Large intestine (tissue), 12 donors: ENCODE measurements at places on chromosomes 6 and 20.

GRCh38 chr6:71852948-71853347 lies 33.4 kb upstream of the RIMS1 start:
- no peak for DNase-seq

- no peak for DNase-seq
These were observed 57.7 kb upstream of the HIVEP2 start for GRCh38 chr6:143002686-143003085.

- DNase-seq, result no peak
These were observed 45.5 kb upstream of the AFDN start for GRCh38 chr6:167781066-167781767.

GRCh38 chr6:106005013-106005412 lies 81.1 kb upstream of the PRDM1 start:
- DNase-seq, result peak; percentile 52

GRCh38 chr6:124223611-124224345 lies 420.1 kb downstream of the NKAIN2 start:
- DNase-seq, result no peak

GRCh38 chr6:153087436-153087835 lies 43.6 kb downstream of the RGS17 start:
- DNase-seq, result no peak

DNA sequence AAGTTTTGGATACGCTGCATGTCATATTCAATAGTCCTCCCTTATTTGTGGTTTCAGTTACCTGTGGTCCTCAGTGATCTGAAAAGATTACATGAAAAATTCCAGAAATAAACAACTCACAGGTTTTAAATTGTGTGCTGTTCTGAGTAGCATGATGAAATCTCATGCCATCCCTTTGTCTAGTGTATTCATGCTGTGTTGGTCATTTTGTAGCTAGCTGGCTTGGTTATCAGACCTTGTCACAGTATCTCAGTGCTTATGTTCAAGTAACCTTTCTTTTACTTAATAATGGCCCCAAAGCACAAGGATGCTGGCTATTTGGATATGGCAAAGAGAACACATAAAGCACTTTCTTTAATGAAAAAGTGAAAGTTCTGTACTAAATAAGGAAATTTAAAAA lies 78.3 kb downstream of the FUT9 start:
- no peak for DNase-seq

- no peak for DNase-seq
These were observed 84.2 kb downstream of the TTLL2 start for GRCh38 chr6:167409079-167409478.

- no peak for DNase-seq
These were observed 72.1 kb downstream of the PERP start for GRCh38 chr6:138035070-138035469.

GRCh38 chr6:68572525-68572924 lies 62.6 kb upstream of the ADGRB3 start:
- DNase-seq, result no peak

DNA sequence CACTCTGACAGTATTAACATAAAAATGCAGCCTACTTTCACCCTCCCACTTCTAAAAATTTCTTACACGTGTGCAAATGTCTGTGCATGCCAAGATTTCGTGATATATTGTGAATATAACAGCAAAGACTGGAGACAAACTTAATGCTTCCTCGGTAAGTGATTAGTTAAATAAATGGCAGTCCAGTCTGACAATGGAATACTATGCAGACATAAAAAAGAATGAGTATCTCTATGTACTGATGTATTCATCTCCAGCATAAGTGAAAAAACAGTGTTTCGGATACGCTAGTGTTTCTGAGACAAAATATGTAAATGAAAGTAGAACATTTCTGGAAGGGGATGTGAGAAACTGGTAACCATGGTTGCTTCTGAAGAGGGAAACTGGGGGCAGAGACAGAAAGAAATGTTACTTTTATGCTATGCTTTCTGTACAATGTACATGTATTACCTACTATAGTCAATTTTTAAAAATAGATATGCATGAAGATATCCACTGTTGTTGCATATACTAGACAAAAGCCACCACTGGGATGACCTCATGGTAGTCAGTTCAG lies 7.0 kb downstream of the SLC22A23 start:
- no peak for DNase-seq

DNA sequence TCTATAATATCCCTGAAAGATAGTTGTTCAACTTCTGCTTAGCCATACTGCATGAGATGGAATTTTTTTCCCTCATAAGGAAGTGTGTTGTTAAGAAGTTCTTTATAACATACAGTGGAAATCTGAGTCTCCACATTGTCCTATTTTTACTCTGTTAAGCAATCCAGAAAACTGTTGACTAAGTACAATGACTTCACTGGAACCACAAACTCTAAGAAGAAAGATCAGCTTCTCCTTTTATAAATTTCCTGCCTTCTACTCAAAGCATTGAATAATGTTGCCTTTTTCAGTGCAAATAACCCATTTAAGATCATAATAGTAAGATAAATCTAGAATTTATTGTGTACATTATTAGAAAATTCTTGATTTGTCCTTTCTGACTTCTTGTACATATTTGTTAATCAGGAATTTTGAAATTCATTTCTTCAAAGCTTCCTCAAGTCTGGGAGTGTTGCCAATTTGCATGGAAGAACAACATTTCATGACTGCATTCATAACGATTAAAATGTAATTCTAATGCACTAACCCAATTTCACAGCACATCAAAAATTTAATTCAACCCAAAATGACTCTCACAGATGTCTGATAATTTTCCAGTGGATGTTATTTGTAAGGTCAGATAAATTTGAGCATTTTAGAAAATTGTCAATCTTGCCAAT lies 45.6 kb upstream of the ANKEF1 start:
- no peak for DNase-seq

DNA sequence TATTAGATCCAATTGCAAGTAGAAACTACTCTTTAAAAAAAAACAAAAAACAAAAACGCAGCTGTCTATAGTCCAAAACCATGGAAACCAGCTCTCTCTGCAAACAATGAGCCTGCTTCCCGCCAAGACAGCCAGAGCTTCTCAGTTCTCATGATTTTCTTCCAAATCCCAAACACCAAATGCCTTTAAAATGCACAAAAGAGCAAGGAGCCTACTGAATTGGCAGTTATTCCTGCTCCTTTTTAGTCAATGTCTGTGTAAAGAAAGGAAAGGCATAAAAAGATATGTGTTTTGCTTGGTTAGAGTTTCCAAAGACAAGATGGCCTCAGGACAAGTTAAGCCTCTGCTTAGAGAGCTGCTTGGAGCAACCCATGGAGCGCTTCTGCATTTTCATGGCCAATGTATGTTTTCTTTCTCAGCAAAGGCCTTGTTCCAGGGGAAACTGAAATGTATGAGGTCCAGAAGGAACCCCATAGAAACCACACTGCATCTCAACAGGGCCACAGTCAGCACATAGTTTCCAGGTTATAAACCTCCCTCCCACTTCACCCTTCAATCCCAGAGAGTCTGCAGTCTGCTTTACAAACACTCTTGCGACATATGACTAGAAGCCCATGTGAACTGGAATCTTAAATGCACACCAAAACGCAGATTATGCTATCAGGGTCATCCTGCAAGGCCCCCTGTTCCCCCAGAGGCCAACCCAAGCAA lies 209.3 kb upstream of the TAB2 start:
- no peak for DNase-seq

GRCh38 chr20:31566658-31567379 lies 38.3 kb upstream of the ID1 start:
- peak; percentile 64 for DNase-seq

DNA sequence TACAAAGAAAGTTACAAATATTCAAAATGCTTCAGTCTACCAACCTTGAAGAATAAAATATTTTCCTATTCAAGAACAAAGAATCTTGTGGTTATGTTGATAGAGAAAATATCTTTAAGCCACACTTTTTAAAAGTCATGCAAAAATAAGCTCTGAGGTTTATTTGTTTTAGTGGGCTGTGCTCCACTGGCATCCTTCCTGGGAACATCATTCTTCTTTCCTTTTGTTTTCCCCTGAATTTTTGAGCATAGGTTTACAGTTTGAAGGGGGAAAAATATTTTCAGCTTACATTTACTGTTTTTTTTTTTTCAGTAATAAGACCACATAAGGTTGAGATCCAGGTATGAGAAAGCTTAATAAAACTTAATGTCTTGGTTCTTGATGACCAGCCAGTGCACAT lies 72.0 kb upstream of the BACH2 start:
- DNase-seq, result no peak

GRCh38 chr6:168886964-168887363 lies 366.7 kb downstream of the THBS2 start:
- DNase-seq, result no peak

GRCh38 chr6:120774275-120774674 lies 560.0 kb downstream of the TBC1D32 start:
- no peak for DNase-seq

DNA sequence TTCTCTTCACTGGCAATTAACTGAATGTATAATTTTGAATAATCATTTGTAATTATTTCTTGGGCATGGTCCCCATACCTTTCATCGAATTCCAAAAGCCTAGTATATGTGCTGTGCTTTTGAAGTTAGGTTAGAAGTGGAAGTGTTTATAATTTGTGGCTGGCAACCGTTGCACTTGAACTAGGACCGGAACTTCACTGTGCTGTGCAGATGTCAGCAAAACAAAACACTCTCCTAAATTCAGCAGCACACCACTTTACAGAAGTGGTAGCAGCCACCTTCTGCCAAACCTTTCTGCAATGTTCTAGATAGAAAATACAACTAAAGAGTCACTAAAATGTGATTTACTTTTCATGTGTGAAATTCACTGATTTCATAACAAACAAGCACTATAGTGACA lies 111.9 kb downstream of the FAM83B start:
- DNase-seq, result no peak
